ENCODE measurements at places on chromosomes 12 and 14.

GRCh38 chr12:92857818-92858217 is 71.3 kb downstream of the EEA1 start:
- DNase-seq, result no peak

DNA sequence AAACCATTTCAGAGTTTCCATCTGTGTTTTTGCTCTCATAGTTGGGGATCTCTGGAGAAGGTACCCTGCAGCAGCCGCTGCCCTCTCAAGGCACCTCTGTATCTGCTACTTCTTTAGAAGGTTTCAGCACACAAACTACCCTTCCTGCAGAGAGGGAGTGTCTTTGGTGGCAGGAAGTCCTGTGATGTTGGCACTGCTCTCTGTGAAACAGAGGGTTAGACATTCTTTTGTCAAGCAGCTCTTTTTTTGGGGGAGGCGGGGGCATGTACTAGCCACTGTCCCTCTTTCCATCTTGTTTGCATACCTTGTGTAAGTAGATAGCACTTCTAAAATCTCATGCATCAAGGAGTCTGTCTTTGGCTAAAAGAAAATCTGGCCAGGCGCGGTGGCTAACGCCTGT is 352.6 kb downstream of the BMP4 start:
- no peak for DNase-seq

- no peak for DNase-seq
Measured at GRCh38 chr12:42774238-42774637, 184.7 kb upstream of the PRICKLE1 start.

GRCh38 chr12:12561371-12562015 is 1.2 kb downstream of the DUSP16 start:
- DNase-seq, result no peak

DNA sequence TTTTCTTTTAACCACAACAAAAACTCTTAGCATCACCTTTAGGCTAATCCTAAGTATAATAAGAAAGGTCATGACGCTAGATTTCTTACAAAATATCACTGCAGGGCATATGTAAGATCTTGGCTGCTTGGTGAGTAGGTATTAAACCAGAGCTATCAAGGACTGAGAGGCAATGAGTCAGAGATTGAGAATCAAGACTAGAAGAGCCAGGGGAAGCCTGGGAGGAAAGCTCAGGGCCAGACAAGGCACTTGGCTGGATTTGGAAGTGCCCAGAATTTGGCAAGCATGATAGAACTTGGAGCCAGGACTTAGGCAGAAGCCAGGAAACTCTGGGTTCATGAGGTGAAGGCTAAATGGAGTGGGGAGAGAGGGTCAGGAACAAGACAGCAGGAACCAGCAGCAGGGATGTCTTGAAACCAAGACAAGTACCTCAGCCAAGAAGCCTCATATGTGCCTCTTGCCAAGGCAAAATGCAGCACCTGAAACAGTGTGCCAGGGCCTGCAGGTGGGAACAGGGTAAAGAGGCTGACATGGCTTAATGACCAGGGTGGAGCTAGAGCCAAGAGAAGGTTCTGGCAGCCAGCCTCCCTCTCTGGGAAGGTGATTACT is 49.9 kb downstream of the PTHLH start:
- no peak for DNase-seq

DNA sequence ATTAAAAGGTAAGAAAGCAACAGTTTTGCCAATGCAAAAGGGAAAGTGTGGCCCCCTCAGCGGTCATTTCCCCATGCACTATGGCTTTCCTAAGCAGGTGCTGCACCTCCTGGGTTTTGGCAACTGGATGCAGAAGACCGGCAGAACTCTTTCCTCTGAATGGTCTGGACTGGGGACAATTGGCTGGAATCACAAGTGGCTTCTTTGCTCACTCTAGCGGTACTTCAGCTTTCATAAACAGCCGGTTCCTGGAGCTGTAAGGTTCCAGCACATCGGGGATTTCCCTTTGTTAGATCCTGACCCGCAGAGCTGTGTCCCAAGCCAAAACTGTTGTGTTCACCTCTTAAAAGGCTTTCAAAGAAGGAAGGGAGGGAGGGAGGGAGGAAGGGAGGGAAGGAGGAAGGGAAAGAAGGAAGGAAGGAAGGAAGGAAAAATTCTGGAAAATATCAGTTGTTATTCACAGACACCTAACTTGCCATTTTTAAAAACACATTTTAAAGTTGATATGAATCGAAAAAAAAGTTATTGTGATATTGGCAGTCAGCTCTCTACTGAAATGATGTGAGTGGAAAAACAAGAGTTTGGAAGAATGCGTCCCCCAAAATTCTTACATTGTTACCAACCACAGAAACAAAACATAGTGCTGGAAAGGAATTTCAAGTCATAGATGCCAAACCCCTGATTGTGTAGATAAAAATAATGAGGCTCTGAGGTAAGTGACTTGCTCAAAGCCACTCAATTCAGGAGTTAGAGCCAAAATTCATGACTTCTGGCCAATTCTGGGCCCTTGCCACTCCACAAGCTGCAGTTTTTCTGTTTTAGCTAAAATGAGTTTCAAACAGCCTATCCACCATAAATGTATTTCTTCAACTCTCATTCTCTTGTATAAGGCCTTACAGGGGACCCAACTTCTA is 220.6 kb upstream of the HMGA2 start:
- DNase-seq, result no peak

GRCh38 chr12:67624355-67624754 is 24.2 kb upstream of the DYRK2 start:
- DNase-seq, result no peak

- no peak for DNase-seq
Measured at GRCh38 chr12:76480796-76481195, 78.8 kb downstream of the OSBPL8 start.

- no peak for DNase-seq
Measured at GRCh38 chr14:23750357-23750756, 114.2 kb downstream of the DHRS2 start.

- no peak for DNase-seq
Measured at GRCh38 chr12:130104571-130105106, 57.6 kb upstream of the FZD10 start.

DNA sequence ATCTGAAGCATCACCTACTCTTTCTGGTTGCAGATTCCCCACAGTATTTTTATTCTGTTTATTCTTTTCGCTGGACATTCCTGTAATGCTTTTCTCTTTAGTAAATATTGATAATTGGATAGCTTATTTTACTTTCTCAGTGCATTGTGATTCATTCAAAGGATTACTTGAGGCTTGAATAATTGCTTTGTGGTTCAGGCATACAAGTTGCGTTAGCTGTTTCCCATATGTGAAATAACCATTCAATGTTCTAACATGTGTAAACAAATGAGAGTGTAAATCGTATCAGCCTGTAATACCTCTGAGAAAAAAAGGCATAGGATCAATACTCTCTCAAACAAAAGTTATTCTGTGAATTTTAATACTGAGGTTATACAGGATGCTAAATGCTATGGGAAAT is 1004.2 kb upstream of the SEL1L start:
- no peak for DNase-seq

- DNase-seq, result no peak
Measured at GRCh38 chr14:95489214-95490137, 27.0 kb downstream of the SYNE3 start.

- no peak for DNase-seq
Measured at GRCh38 chr14:61736751-61737150, 25.5 kb upstream of the SNAPC1 start.
